ENCODE measurements at places on chromosomes 2 and 18.

DNA sequence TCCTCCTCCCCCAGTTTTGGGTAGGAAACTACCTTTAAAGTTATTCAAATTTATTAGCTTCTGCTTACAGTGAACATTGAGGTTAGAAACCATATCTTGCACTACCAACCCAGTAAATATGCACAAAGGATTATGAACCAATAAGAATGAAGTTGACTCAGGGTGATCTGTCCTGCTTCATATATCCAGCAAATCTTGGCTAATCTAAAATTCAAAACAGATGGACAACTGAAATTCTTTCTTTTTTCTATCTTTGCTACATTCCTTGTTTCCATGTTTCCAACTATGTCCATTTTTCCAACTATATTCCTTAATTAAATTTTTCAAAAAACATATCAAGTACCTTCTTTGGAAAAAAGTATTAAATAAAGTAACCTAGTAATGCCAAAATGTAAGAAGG lies 149.3 kb downstream of the FAM124B start:
- no peak for DNase-seq

- no peak for DNase-seq
Measured at GRCh38 chr2:165897726-165898125, 55.9 kb downstream of the TTC21B start.

GRCh38 chr2:98793897-98794830 lies 63.2 kb upstream of the MGAT4A start:
- DNase-seq = no peak

GRCh38 chr18:62982600-62983251 lies 267.4 kb downstream of the PHLPP1 start:
- DNase-seq = peak; percentile 13

- no peak for DNase-seq
Measured at GRCh38 chr2:46985512-46985911, 69.9 kb upstream of the MCFD2 start.

- DNase-seq = no peak
Measured at GRCh38 chr18:29594493-29594892, 1417.6 kb upstream of the CDH2 start.

- DNase-seq = no peak
Measured at GRCh38 chr2:41720331-41721251, 327.2 kb upstream of the PKDCC start.

DNA sequence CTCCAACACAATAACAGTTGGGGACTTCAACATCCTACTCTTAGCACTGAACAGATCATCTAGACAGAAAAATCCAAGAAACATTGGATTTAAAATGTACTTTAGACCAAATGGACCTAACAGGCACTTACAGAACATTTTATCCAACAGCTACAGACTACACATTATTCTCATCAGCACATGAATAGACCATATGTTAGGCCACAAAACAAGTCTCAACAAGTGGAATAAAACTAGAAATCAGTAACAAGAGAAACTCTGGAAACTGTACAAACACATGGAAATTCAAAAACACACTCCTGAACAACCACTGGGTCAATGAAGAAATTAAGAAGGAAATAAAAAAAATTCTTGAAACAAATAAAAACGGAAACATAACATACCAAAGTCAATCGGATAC lies 117.5 kb downstream of the ACVR1 start:
- no peak for DNase-seq

DNA sequence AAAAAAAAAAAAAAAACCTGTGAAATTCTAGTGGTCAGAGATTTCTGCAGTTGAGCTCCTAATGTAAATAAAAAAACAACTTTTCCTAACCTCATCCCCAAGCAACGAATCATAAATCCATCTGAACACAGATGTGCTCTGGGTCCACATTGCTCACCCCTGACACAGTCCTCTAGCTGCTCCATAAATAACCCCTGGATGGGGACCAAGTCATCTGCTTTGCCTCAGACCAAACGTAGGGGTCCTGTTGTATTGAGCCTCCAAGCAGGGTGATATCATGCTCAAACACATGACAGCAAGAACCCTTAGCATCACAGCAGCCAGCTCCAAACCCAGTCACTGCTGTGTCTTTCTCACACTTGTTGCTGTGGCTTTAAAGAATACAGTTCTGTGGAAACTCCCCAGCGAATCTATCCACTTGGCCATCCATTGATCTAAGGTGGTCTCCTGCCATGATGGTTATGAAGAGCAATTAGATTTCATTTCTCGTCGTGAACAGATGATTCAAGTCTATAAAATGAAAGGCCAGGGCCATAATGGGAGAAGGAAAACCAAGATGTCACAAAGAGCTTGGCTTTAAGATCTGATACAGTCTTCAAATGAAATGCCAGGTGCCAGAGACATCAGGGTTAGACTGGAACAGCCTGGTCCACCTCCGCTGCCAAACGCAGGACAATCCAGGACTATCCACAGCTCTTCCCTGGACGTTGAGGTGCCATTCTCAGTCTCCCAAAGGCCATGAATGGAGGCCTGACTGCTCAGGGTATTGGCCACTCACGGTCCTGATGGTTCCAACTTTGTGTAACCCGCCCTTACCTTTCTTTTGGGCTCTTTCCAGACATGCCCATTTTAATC lies 39.0 kb downstream of the TBC1D8 start:
- no peak for DNase-seq

DNA sequence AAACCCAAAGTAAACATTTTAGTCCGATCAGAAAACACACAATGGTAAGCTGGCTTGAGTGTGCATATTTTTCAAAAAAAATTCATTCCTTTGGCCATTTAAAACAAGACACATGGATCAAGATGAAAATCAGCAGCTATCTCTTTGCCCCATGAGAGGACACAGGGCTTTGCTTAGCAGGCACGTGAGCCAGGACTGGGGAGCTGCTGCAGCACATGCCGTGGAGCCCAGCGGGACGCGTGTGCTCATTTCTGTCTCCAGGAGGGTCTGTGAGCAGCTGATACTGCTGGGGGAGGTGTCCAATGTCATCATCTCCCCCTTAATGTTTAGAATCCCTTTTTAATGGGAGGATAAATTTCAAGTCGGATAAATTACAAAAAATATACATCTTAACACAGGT lies 49.8 kb upstream of the CNGA3 start:
- DNase-seq = no peak

GRCh38 chr2:241541564-241542277 lies 16.8 kb upstream of the BOK start:
- no peak for DNase-seq
